Amniotic stem cell (primary cell): ENCODE measurements at places on chromosomes 2 and 18.
A peak's percentile ranks its signal among the peaks of the same experiment; 100 is the strongest.

- DNase-seq: no peak
These were observed 2.3 kb upstream of the SLC20A1 start for GRCh38 chr2:112643488-112643887.

- peak; percentile 4 for DNase-seq
These were observed 226.0 kb downstream of the FAM210A start for GRCh38 chr18:13500227-13500865.

DNA sequence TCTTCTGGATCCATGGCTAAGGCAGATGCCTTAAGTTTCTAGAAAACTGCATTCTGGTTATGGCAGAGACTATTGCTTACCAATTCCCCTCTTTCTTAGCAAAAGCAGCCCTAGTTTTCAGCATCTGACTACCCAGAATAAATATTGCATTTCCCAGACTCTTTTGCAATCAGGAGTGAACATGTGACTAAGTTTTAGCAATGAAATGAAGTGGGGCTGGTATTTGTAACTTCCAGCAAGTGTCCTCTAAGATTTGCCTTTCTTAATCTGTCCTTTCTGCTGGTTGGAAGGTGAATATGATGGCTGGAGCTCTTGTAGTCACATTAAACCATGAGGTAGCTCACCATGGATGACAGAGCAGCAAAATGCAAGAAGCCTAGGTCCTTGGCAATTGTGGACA lies 132.9 kb upstream of the PKDCC start:
- DNase-seq: no peak

DNA sequence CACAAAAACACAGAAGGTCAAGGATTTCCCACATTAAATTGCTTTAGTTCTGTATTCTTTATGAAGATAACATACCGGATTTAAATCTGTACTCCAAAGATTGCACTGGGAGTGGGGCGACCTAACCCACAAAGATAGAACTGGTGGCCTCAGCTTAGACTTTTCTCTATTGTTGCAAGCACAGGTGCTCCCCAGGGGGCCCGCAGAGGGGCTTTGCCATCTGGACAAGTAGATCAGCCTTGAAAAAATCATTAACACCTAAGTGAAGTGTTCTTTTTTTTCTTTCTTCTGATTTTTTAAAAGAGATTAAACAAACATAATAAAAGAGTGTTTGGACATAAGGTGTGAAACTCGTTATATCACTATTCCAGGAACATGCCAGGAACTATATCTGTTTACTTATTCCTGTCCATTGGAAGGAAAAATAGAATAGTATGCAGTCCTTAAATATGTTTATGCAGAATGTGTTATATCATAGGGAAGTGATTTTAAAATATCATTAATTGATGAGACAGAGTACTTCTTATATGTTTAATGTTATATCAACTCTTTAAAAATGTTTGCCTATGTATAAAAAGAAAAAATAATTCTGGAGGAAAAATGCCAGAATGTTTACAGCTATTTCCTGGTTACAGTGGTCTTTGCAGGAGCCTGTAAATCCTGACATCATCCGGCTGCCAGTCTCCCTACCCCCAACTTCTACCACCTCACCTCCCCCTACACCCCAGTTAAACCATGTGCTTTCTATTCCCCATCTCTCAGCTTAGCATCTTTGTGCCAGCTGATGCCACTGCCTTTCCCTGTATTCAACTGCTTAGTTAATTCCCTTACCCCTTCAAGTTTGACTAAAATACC lies 679.2 kb downstream of the CNTNAP5 start:
- no peak for DNase-seq

- no peak for DNase-seq
These were observed 90.4 kb upstream of the NOSTRIN start for GRCh38 chr2:168712053-168712452.

GRCh38 chr2:68921646-68922045 lies 31.0 kb downstream of the GKN2 start:
- no peak for DNase-seq

DNA sequence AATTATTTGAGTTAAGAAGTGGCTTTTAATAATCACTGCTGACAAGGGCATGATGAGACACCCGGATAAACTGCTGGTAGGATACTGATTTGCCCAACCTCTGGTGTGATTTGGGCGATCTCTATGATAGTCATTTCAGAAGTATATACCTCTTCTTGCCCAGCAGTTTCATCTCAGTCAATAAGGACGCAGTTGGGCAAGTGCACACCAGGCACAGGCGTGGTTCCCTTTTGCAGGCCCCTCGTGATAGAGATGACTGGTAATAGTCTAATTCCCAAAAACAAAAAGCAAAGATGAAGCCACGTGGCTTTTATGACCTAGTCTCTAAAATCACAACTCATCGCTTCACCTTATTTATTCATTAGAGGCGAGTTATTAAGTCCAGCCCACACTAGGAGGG lies 246.4 kb downstream of the PRKCE start:
- no peak for DNase-seq

DNA sequence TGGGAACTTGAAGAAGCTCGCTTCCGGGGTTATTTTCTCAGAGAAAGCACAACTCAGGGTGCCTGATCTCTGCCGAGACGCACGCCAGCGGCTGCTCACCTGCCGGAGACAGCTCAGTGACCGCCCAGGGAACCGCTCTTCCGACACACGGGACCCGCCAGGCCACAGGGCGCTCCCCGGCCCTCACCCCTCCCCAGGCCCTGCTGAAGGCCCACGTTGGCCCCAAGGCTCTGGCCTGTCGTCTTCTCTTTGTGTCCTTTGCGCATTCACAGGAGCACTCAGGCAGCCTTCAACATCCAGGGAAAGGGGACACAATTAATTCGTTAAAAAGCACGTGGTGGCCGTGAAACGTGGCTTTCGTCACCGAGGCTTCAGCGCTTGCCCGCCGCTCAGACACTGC lies 276.3 kb upstream of the SALL3 start:
- no peak for DNase-seq

DNA sequence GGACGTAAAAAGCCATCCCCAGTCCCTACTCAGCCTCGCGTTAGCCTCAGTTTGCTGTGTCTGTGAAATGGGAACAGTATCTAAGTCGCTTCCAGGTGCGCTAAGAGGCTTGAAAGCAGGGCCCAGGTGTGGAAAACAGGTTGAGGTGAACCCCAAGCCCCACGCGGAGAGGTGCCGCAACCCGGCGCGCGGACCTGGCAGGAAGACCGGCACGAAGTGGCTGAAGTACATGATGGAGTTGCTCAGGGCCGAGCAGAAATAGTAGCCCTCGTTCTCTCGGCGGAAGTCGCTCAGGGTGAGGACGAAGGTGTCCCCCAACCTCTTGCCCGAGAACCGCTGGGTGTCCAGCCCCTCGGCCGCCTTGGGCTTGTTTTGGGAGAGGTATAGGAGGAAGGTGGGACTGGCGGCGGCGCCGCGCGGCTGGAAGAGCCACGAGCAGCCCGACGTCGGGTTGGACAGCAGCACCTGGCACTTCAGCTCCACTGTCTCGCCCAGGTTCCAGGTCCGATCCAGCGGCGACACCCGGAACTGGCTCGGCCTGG lies 508 bp downstream of the CD8A start:
- DNase-seq: no peak

- no peak for DNase-seq
These were observed 321.0 kb downstream of the RND3 start for GRCh38 chr2:150166313-150167051.

GRCh38 chr2:236637686-236638569 lies 68.3 kb downstream of the ACKR3 start:
- peak; percentile 45 for DNase-seq

- DNase-seq: no peak
These were observed 100.0 kb upstream of the DTNA start for GRCh38 chr18:34609986-34610648.

DNA sequence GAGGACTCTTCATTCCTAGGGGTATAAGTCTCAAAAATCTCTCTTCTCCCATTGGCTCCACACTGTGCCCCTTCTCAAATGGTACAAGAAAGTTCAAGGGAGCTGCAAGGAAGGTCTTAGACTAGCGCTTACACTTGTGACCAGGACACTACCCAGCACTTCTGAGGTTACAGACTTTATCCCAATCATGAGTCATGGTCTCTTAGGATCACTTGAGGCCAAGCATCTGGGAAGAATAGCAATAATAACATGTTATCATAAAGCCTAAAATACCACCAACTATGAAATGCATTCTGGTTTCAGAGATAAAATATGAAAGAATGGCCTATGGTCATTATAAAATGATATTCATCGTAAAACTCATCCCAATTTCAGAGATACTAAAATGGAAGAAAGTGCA lies 309.9 kb upstream of the PKDCC start:
- DNase-seq: no peak

- DNase-seq: no peak
These were observed 129.8 kb downstream of the NCK2 start for GRCh38 chr2:105874466-105874865.

- DNase-seq: no peak
These were observed 15.1 kb downstream of the USP40 start for GRCh38 chr2:233551491-233551890.

- DNase-seq: no peak
These were observed 301.4 kb downstream of the NR4A2 start for GRCh38 chr2:156031121-156031520.

- no peak for DNase-seq
These were observed 489.3 kb downstream of the ZNF516 start for GRCh38 chr18:76005632-76006208.

DNA sequence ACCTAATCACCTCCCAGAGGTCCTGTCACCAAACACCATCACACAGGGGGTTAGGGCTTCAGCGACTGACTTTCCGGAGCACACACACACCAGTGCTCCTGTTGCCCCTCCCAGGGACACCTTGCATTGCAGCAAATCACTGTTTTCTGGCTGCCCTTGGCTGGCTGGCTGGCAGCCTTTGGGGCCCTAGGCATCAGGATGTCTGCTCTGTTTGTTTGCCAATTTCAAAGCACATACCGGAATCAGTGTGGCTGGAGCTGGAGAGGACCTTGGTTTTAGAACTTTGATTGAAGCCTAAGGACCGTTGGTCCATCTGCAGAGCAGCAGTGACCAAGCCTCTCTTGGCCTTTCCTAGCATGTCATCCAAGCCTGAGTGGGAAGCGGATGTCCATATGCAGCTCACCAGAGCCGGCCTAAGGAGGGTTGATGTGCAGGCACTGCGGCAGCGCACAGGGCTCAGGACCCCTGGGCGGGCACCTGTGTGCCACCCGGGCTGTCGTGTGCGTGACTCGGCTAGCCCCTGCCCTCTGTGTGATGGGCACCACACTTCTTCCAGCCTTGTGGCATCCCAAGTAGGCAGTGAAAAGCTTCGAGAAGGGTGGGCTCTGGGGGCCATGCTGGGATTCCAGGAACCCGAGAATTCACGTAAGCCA lies 62.1 kb downstream of the GBX2 start:
- no peak for DNase-seq

DNA sequence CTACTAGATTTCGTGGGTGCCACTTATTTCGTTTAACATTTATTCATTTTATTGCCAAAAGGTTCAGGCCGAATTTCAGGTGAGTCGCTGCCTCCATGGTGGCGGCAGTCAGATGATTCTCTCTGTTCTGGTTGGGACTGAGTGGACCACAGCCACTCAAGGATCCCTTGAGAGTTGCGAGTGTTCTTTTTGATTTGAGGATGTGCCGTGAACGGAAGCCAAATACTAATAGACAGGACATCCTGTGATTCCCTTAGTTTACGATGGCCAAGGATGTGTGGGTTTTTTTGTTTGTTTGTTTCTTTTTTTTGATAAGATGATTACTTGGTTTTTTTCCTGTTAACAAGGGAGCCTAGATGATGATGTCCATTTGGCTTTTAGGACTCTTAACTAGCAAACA lies 13.2 kb downstream of the MAPRE2 start:
- no peak for DNase-seq

DNA sequence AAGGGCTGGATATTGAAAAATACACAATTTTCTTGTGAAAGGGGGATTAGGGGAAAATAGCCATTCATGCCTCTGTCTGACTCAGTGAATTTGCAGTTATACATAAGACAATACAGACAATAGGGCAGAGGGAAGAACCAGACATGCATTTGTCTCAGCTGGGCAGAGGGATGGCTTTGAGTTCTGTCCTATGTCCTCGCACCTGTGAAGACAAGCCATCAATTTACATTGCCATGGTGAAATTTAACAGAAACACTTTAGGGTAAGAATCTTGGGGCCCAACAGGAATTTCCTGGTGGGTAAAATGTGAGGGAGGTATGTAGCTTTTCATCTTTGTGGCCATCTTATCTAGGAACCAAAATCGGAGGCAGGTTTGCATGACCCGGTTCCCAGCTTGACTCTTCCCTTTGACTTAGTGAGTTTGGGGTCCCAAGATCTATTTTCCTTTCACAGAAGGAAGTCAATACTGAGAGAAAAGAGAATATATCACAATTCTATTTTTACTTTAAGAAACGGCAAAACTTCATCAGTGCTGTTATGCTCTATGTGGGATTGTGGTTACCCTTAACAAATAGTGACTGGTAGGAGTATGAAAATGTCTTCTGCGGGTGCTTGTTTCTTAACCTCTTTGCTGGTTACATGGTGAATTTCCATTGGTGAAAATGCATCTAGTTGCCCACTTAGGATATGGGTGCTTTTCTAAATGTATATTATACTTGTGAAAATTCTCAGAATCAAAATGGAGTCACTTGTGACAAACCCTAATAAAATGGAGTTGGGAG lies 221.8 kb downstream of the SPP2 start:
- no peak for DNase-seq

DNA sequence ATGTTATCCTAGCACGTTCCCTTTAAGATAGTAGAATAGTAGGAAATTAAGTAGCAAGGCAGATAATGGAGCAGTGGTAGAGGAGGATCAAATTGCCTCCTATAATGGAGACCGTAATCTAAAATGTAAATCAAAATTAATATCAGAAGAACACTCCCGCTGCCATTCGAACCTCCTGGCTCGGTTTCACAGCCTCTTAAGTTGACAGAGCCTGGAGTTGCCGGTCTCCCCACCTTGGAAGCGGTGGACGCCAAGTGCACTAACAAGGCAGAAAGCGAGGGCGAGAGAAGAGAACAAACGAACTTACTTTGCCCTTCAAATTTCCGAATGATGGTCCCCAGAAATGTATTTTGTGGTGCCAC lies 450 bp downstream of the KCNH7 start:
- no peak for DNase-seq

DNA sequence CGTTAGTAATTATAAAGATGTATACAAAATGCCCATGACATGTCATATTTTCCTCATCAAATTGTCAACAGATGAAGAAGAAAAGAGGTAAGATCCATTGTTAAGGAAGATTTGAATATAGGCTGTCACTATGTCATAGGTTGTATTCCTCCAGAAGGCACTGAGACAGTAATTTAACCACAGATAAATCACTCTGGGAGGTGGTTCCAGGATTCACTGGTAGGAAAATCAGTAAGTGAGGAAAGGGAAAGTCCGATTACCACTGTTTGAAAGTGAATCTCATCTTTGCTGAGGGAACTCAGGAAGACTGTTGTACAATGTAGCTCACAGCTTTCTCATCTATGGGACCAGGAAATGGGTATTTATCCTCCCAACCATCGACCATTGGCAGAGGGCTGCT lies 152.8 kb upstream of the TMEFF2 start:
- DNase-seq: no peak

GRCh38 chr2:32064021-32064601 lies 755 bp downstream of the SPAST start:
- DNase-seq: no peak

DNA sequence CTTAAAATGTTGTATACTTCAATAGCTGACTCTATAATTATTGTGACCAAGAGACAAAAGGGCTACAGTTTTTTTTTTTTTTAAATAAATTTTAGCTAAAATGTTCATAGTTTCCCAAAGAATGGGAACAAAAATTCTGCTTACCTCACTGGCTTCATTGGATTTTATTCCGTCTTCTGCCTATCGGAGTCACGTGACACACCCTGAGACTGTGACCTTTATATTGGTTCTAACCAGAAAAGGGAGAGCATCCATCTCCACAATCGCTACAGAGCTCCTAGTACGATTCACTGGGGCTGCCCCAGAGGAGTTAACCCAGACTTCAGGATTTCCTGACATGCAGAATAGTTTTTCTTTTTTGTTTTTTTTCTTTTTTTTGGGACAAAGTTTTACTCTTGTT lies 203.6 kb upstream of the SLC35G4 start:
- DNase-seq: no peak
